ENCODE measurements at places on chromosomes 3 and 15.

GRCh38 chr3:194384156-194384555 is 14.6 kb upstream of the LRRC15 start:
- no peak for DNase-seq

DNA sequence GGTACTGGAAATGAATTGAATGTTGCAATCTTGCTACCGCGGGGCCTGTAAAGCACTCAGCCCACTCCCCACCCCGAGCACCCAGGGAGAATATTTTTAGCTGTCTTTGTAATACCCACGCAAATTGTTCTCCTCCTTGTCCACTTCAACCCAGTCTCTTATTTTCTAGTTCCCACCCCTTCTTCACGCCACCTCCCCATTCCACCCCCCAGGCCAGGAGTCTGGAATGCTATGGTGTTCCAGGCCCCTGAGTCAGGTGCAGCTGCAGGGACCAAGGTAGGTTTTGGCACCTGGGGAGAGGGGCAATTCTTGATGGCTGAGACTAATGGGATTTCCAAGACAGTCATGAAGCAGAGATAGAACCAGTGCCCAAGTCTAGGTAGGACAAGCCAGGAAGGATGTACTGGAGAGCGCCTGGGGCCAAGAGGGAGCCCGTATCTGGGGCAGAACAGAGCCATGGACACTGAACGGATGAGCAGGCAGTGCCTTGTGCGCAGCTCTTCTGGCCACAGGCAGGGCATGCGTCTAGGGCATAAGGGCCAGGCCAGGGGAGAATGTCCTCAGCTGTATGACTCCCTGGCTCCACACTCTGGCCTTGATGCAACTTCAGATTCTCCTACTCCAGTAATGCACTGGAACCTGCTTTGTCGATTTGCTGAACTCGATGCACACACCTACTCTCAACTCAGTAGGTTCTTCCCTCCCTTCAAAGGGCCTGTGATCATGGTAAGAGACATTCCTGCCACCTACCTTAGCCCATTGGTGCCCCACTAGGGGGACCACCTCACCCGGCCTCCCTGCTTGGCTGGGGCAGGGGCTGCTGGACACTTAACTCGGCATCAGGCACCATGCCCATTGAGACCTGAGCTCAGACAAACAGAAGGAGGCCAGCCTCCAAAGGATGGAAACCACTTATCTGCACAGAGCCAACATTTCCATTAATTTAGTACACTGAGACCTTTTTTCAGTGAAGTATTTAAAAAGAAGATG is 34.6 kb upstream of the MAGEF1 start:
- no peak for DNase-seq

- peak; percentile 78 for DNase-seq
Observed at GRCh38 chr15:63191895-63192618, 2.7 kb downstream of the RAB8B start.

GRCh38 chr3:183315739-183316138 is 62.7 kb downstream of the B3GNT5 start:
- no peak for DNase-seq

DNA sequence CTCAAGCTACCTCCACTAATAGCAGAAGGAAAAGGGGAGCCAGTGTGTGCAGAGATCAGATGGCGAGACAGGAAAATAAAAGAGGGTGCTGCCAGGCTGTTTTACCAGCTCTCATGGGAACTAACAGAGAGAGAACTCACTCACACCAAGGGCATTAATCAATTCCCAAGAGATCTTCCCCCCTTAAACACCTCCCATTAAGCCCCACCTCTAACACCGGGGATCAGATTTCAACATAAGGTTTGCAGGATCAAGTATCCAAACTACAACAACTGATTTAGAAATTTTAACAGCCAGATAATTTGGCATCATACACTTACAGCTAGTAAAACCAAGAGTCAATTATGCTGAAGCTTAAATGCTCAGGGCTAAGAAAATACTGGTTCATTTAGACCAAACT is 18.9 kb downstream of the CD200 start:
- DNase-seq = no peak
